ENCODE measurements at places on chromosomes 5 and 9.
A peak's percentile ranks its signal among the peaks of the same experiment; 100 is the strongest.

- peak; percentile 3 for DNase-seq
Observed at GRCh38 chr5:61673007-61673735, 341.1 kb downstream of the ZSWIM6 start.

GRCh38 chr9:133821601-133822429 is 83.7 kb upstream of the SARDH start:
- no peak for DNase-seq

GRCh38 chr5:34639852-34640626 is 16.1 kb upstream of the RAI14 start:
- DNase-seq = no peak

- DNase-seq = no peak
Observed at GRCh38 chr5:75584641-75585040, 26.6 kb upstream of the ANKDD1B start.

- no peak for DNase-seq
Observed at GRCh38 chr5:2261004-2261703, 378.4 kb upstream of the IRX4 start.

GRCh38 chr9:69471433-69471832 is 146.4 kb downstream of the ENTREP1 start:
- DNase-seq = no peak

DNA sequence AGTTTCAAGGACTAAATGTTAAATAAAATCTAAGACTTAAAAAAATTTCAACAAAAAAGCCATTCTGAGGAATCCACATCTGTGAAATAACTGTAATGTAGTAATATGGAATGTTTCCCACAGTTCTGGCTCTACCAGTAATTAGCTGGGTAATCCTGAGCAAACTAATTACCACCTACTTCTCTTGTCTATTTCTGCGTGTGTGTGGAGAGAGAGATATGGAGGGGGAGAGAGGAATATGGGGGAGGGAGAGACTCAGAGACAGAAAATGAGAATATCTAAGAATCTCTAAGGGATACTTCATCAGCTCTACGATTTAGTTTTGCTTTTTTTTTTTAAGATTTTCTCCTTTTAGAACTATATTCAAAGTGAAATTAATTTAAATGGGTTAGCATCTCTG is 28.0 kb downstream of the TBCA start:
- DNase-seq = no peak

DNA sequence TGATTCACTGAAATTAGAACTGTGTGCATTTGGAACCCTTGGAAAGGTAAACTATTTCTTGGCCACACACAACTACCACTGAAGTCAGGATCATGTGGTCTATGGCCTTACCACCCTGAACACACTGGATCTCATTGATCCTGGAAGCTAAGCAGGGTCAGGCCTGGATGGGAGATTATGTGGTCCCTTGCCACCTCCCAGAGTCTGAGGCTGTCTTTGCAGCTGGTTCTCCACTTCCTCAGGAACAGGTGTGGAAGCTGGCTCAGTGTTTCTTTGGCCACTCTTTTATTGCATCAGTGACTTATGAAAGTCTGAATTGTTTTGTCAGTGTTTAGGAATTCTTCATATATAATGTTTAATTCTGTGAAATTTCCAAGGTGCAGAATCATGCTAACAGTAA is 89.2 kb downstream of the TEK start:
- no peak for DNase-seq

- DNase-seq = no peak
Observed at GRCh38 chr5:171639966-171640365, 145.7 kb upstream of the SMIM23 start.

DNA sequence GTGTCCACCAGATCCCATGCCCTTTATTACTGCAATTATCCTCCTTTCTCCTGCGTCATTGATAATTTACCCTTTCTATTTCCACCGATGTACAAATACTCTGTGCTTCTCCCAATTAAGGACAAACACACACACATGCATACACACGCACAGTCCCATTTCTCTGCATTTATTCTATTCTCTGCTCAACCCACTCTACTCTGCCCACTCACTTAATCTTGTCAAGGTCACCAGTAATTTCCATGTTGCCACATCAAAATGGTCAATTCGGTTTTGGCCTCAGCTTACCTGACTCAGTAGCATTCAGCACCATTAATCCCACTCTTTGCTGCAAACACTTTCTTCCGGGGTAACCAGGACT is 14.6 kb upstream of the STRBP start:
- no peak for DNase-seq

DNA sequence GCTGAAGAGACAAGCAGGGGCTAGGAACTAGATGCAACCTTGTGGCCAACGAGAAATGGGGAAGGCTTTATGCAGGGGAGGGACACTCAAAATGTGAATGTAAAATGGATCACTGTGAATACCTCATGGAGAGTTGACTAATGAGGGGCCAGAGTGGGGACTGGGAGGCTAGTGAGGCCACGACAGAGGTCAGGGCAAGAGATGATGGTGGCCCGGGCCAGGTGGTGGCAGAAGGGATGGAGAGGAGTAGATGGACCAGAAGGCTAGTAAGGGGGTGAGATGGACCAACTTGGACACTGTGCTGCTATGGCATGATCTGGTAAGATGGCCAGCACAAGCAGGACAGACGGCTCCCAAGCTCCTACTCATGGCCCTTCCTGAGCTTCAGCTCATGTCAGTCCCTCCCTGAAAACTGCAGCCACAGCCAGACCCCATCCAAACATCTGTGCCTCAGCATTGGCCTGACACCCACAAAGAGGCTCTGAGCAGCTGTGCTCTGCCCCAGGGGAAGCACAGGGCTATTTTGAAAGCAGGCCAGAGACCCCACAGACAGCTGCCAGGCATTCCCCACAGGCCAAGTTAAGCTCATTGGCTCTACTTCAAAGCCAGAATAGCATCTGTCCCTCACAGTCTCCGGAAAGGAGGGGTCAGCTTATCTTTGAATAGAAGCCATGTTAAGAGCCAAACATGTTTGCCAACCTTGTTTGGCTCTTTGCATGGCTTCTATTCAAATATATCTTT is 22.1 kb downstream of the P4HA2 start:
- DNase-seq = no peak

GRCh38 chr9:87973730-87974292 is 522 bp downstream of the CDK20 start:
- DNase-seq = no peak

DNA sequence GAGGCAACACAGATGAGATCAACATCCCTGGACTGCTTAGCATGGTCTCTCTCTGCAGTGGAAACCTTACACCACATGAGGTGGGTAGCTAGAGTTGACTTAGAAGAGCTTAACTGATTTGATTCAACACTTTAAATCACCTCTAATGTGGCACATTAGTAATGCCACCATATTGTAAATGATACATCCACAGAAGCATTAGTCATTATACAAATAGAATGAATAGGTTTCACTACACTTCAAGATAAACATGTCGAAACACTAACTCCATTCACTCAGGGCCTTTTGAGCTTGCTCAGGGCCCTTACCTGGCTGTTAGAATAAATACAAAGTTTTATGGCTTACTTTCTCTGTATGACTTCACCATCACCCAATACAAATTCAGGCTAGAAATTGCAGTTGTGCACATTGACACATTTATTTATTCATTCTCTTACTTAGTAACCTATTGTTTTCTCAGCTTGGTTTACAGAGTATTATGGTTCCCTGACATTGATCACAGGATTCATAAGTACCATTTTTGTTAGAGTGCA is 9.3 kb upstream of the SMAD5 start:
- no peak for DNase-seq

DNA sequence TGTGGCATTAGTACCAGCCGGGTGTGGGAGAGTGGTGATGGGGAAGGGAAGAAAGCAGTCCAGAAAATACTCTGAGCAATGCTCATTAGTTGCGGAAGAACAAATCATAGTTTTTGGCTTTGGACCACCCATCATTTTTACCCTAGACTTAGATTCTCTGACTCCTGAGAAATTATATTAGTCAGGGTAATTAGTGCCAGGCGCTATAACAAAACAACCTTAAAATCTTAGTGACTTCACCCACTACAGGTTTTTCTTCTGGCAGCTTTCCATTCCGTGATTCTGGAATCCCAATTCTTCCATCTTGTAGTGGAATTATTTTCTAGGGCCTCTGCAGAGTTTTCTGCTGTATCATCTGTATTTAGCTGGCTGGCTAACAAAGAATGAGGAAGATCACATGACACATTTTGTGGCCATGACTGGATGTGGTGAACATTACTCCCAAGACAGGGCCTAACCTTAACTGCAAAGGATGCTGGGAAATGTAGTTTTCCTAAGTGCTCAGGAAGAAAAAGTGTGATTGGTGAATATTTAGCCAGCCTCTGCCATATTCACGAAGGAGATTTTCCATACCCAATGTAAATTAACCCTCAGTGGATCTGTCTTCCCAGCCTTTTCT is 373.0 kb upstream of the MEF2C start:
- peak; percentile 35 for DNase-seq

DNA sequence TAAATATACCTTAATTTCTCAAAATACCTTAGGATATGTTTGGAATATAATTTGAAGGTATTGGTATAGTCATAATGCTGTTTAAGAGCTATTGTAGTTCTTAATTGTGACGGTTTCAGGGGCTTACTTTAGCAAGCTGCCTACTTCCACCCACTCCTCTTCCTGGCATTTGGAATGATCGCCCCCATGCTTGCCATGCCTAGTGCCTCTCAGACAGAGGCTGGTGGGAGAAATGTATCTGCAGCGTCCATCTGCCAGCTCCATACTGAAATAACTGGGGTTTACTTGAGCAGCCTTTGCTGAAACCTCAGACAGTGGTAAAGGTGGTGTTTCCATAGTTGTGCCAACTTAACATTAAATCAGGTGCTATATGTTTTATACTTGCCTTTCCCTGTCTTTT is 52.2 kb downstream of the GABRG2 start:
- no peak for DNase-seq

- no peak for DNase-seq
Observed at GRCh38 chr5:160382346-160382745, 11.9 kb upstream of the C1QTNF2 start.

DNA sequence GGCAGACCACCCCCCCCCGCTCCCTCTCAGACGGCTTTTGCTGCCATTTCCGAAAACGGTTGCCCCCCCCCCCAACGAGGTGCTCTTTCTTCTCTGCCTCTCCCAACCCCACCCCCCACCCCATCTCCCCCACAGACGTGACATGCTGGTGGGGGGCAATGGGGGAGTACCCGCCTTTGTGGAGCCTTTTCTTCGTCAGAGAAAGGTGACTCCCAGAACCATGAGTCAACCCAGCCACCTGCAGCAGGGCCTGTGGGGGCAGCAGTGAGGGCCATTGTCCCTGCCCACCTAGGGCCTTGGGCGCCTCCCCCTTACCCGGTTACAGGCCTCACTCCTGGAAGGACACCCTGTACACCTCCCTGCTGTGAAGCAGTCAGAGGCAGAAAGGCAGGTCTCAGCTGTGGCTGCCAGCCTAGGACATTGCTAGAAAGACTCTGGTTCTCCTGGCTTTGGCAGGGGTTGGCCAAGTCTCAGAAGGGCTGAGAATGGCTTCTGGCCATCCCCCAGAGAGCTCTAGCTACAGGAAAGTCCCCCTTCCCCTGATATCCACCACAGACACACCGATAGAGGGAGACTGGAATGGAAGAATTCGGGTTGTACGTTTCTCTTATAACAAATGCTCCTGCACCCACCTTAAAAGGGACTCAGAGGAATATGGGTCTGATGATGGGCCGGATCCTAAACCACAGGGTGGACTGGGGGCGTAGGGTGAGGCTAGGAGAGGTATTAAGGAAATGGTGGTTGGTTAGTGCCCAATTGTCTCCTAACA is 2.2 kb downstream of the DNAJB5 start:
- no peak for DNase-seq

- DNase-seq = no peak
Observed at GRCh38 chr5:169417676-169418075, 116.7 kb upstream of the SLIT3 start.

- no peak for DNase-seq
Observed at GRCh38 chr5:17235731-17236330, 18.4 kb downstream of the BASP1 start.

DNA sequence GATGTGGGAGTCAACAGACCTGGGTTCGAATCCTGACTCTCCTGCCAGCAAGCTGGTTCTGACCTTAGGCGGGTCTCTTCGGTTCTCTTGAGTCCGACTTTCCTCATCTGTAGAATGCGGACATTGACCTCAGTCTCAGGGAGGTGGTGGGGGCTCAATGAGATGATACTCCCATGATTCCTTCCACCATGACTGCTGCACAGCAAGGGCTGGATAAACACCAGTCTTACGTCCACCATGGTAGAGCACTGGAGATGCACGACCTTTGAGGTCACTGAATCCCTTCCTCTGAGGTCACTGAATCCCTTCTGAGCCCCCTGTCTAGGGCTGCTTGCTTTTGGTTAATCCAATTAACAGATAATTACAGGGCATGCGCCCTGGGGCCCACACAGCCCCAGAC is 12.5 kb upstream of the SMIM23 start:
- no peak for DNase-seq

- DNase-seq = no peak
Observed at GRCh38 chr5:125775896-125776295, 647.3 kb upstream of the GRAMD2B start.

DNA sequence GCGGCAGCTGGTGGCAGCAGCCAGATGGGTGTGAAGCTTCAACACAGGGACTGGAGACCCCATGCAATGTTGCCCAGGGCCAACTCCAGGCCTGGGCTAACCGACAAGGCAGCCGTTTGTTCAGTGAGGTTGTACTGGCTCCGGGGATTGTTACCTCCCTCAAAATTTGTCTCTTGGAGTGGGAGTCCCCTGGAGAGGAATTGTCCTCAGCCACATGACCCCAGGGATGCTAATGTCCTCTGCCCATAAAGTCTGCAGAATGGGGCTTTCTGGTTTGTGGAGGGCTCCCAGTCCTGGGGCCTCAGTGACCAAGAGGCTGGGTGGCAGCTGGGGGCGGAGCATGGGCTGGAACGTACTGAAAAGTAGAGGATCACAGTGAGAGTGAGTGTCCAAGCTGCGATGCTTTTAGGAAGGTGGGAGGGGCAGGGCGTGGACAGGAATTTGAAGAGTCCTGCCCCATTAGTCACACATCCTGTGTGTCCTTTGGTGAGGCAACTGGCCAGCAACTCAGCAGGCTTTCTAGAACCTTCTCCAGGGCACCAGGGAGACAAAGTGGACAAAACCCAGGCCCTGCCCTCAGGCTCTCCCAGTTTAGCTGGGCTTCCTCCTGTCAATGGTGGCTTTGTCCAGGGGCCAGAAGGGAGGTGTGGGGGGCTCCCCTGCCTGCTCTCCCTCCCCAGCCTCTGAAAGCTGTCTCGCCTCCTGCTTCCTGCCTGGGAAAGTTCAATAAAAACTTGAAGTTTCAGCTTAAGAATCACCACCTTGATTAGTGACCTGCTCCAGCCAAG is 114.0 kb downstream of the NSG2 start:
- DNase-seq = peak; percentile 44

DNA sequence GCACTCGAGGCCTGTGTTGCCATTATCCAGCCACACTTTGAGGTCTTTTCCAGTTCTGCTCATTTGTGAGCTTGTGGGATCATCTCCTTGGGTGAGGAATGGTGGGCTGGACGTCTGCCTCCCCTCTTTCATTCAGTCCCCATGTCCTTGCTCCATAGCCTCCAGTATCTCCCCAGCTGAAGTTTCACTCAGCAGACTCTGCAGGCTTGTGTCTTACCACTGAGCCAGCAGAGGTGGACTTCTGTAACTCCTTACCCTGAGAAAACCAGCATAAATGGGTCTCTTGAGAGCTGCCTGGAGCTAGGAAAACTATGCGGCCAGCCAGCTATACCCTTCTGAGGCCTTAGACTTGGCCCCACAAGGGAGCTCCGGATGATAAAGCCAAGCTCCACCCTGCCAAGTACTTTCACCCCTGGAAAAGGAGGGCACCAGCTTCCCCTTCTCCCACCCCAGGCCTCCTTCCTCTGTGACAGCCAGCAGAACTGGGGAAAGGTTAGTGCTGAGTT is 12.2 kb downstream of the IRF1 start:
- no peak for DNase-seq

All from AG09309 (cell line).